ENCODE measurements at places on chromosomes 2 and 18. TPM values are rescaled to one million over a fixed set of nuclear protein-coding genes. Genes with fewer than 3 reads are reported as not detected.
A peak's percentile ranks its signal among the peaks of the same experiment; 100 is the strongest.

Gene OR6B2
- not detected for total RNA-seq

Gene SULT1C2
- total RNA-seq = not detected

Gene KIF3C
- 6.6 TPM for total RNA-seq

Gene LYG2
- not detected for total RNA-seq

GRCh38 chr2:102782933-102783332, 21.1 kb downstream of the TMEM182 start:
- no peaks in the 10 kb centered on the region for H3K36me3 ChIP-seq
- no peak for DNase-seq
- no peak overlapping the region for H3K27ac ChIP-seq
- H3K27me3 ChIP-seq = no peaks in the 10 kb centered on the region
- H3K4me3 ChIP-seq = no peak overlapping the region

GRCh38 chr18:13265911-13266217, 47.3 kb downstream of the LDLRAD4 start:
- H3K4me1 ChIP-seq = peaks cover 100% of the 10 kb centered on the region
- no peak for DNase-seq
- H3K4me3 ChIP-seq = no peak overlapping the region
- peak overlapping the region; percentile 71 for H3K27ac ChIP-seq
- H3K36me3 ChIP-seq = no peaks in the 10 kb centered on the region

DNA sequence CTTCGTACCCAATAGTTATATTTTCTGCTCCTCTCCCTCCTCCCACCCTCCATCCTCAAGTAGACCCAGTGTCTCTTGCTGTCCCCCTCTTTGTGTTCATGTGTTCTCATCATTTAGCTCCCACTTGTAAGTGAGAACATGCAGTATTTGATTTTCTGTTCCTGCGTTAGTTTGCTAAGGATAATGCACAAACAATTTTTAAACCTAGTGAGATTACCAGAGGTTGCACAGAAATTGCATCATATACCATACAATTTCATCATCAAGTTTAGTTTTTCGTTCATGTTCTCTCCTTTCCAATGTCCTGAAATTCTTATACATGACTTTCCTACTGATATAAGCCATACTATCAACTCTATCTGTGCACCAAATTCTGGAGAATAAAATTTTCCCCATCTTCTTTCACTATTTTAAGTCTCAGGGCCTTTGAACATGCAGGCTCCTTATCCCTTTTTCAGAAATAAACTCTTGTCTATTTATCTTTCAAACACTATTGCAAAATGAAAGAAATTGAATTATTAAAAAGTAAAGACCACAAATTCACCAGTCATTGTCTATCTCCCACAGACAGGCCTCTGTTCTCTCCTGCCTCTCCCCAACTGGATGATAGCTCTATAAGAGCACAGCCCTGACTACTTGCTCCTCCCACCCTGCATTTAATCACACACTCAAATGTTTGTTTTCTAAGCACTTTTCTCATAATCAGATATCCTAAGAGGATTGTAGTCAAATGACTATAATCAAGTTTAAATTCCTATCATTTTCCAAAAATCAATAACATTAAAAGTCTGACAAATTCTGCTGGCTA, 27.2 kb upstream of the B4GALT6 start:
- no peaks in the 10 kb centered on the region for H3K36me3 ChIP-seq
- H3K27ac ChIP-seq = no peak overlapping the region
- DNase-seq = no peak
- H3K4me1 ChIP-seq = no peaks in the 10 kb centered on the region
- H3K4me3 ChIP-seq = no peak overlapping the region
- no peaks in the 10 kb centered on the region for H3K27me3 ChIP-seq

DNA sequence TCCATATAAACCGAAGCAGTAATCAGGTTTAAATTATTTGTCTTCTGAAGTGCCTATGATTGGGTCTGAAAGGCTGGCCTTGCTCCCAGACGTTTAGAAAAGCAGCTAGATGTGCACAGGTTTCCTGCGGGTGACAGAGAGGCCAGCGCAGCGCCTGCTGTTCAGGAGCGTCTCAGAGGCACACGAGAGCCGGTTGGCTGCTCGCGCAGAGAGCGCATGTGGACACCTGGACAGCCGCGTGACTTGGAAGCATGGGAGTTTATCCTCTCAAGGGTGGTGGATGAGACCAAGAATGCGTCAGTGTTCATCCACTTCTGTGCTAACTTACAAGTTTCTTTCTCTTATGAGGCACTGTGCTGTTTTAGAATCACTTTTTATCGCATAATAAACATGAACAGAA, 303.7 kb downstream of the PTGR3 start:
- peaks cover 8% of the 10 kb centered on the region for H3K4me1 ChIP-seq
- no peaks in the 10 kb centered on the region for H3K36me3 ChIP-seq
- no peak overlapping the region for H3K4me3 ChIP-seq
- no peak overlapping the region for H3K27ac ChIP-seq
- no peaks in the 10 kb centered on the region for H3K27me3 ChIP-seq

GRCh38 chr18:50080932-50081560, 113.9 kb downstream of the MYO5B start:
- H3K4me1 ChIP-seq = no peaks in the 10 kb centered on the region
- DNase-seq = no peak
- H3K27ac ChIP-seq = no peak overlapping the region
- no peaks in the 10 kb centered on the region for H3K36me3 ChIP-seq
- H3K4me3 ChIP-seq = no peak overlapping the region

DNA sequence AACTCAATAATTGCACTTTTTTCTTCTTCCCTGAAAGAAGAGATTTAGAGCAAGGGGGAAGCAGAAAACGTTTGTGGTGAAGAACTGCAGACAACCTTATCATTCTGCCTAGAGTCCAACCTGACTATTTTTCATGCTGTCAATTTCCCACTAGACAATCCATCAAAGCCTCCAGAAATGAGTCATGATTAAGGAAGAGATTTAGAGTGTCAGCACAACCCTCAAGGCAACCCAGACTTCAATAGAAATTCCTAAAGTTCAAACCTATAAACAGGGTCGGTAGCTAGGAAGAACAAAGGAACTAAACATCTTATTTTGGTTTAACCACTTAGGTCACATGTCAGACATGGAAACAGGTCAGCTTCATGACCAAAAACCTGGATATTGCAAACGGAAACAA, 86.9 kb downstream of the SLC25A12 start:
- H3K27ac ChIP-seq = no peak overlapping the region
- DNase-seq = no peak
- no peak overlapping the region for H3K4me3 ChIP-seq
- H3K27me3 ChIP-seq = no peaks in the 10 kb centered on the region
- H3K4me1 ChIP-seq = no peaks in the 10 kb centered on the region
- peaks cover 48% of the 10 kb centered on the region for H3K36me3 ChIP-seq

GRCh38 chr2:118520246-118520645, 327.2 kb downstream of the EN1 start:
- peak; percentile 70 for DNase-seq
- no peaks in the 10 kb centered on the region for H3K36me3 ChIP-seq
- no peaks in the 10 kb centered on the region for H3K4me1 ChIP-seq
- H3K27me3 ChIP-seq = no peaks in the 10 kb centered on the region

DNA sequence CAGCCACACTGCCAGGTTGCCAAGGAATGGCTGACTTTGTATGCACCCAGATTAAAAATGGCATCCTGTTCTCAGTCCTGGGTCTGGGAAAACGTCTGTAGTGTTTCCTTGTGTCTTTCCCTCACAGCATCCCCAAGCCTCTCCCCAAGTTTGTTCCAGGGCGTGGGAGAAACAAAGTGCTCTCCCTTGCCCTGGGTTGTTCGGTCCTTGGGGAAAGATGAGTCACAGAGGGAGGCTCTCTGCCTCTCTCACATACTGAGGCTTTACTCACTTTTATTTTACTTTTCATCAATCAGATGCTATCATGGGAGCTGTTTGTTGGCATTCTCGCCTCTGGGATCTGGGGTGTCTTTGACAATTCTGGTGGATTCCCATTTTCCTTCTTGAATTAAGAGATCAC, 492.3 kb downstream of the XIRP2 start:
- DNase-seq = no peak
- no peak overlapping the region for H3K27ac ChIP-seq
- no peak overlapping the region for H3K4me3 ChIP-seq
- H3K36me3 ChIP-seq = no peaks in the 10 kb centered on the region
- no peaks in the 10 kb centered on the region for H3K27me3 ChIP-seq

GRCh38 chr18:5238371-5238976, 41.4 kb upstream of the AKAIN1 start:
- H3K27ac ChIP-seq = peak overlapping the region; percentile 98
- peaks cover 38% of the 10 kb centered on the region for H3K4me1 ChIP-seq
- DNase-seq = no peak
- H3K4me3 ChIP-seq = peak overlapping the region; percentile 76

GRCh38 chr2:170820757-170821530, 4.3 kb downstream of the GAD1 start:
- H3K36me3 ChIP-seq = no peaks in the 10 kb centered on the region
- H3K27me3 ChIP-seq = peaks cover 99% of the 10 kb centered on the region
- H3K4me1 ChIP-seq = peaks cover 76% of the 10 kb centered on the region
- H3K4me3 ChIP-seq = peak overlapping the region; percentile 14
- no peak overlapping the region for H3K27ac ChIP-seq
- DNase-seq = no peak

DNA sequence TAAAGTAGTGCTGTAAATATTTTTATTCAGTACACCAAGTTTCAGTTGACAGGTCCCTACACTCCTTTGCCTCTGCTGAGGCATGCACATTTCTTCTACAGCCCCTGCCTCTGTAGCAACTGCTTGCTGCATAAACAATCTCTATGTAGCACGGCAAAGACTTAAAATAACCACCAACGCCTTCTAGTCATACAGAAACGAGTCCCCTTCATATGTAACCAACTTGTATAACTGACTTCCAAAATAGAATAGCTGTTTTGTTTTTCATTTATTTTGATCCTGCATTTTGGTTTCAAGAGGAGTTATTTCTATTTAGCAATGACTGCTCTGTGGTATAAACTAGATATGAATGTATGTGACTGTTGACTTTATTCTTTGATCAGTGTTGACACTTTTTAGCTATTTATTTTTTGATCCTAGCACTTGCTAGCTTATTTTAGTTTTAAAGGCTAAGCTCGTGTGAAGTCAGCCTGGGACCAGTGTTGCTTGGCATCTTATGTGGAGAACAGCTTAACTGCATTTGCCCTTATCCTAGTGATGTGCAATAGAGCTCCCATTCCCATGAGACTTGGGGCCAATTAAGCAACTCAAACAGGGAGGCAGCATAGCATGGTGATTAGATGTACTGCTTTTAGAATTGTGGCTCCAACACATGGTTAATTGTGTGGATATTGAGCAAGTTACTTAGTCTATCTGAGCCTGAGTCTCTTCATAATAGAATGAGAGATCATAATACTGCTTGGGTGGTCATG, 79.6 kb downstream of the HRH4 start:
- DNase-seq = peak; percentile 39
- H3K4me1 ChIP-seq = no peaks in the 10 kb centered on the region
- no peaks in the 10 kb centered on the region for H3K27me3 ChIP-seq

DNA sequence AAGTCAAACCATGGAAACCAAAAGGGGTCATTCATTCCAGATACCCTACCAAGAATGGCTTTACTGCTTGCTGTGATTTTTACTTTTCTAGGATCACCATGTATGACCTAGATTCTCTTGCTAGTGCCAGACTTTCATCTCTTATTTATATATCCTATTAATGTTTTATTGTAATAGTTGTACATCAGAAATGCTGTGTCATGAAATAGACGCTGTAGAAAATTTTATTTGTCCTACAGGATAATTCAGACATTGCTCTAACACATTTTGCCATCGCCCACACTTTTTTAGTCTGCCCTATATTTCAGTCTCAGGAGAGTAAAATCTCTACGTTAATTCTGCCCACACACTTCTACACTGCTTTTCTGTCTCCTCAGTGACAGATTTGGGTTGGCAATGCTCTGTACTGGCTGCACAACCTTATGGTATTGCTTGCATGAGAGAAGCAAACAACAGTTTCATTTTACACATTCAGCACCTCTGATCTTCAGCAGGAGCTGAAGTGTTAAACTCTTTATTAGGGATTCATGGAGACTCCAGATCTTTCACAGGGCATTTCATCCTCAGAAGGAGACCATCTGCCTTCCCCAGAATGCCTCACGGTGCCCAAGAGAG, 871.8 kb upstream of the CHAC2 start:
- no peaks in the 10 kb centered on the region for H3K4me1 ChIP-seq
- no peaks in the 10 kb centered on the region for H3K36me3 ChIP-seq
- no peak overlapping the region for H3K4me3 ChIP-seq
- DNase-seq = no peak
- H3K27me3 ChIP-seq = no peaks in the 10 kb centered on the region
- no peak overlapping the region for H3K27ac ChIP-seq

- no peak overlapping the region for H3K4me3 ChIP-seq
- DNase-seq = no peak
- H3K27ac ChIP-seq = no peak overlapping the region
- H3K36me3 ChIP-seq = no peaks in the 10 kb centered on the region
These were observed 52.0 kb downstream of the GATA6 start for GRCh38 chr18:22221350-22221749.

DNA sequence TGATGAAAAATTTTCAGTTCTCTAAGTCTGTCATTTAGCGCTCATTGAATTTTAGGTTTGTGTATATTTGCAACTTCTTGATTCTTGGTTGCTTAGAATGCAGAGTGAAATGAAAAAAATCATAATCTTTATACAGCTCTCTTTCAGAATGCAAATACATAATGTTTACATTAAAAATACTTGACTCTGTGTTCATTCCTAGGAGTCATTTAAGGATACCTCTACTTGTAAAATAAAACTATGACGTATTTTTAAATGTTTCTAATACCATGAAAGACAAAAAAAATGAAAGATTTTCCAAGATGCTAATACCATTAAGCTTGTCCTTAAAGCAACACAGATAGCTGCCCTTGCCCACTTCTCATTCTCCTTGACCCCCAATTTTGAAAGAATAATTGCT, 259.0 kb downstream of the L3MBTL4 start:
- no peak overlapping the region for H3K4me3 ChIP-seq
- no peaks in the 10 kb centered on the region for H3K27me3 ChIP-seq
- H3K4me1 ChIP-seq = no peaks in the 10 kb centered on the region
- DNase-seq = no peak

All from esophagus muscularis mucosa (tissue), 4 donors.